ENCODE measurements at places on chromosomes 1 and 21. TPM values are rescaled to one million over a fixed set of nuclear protein-coding genes. Genes with fewer than 3 reads are reported as not detected.

The CFHR2 gene
- not detected for polyA plus RNA-seq

The SPRR2A gene
- not detected for polyA plus RNA-seq

The MSH4 gene
- not detected for polyA plus RNA-seq

The KCNT2 gene
- polyA plus RNA-seq = 2.0 TPM

The TMCO2 gene
- polyA plus RNA-seq = not detected

The YARS1 gene
- polyA plus RNA-seq = 167 TPM

The FBXO2 gene
- 28.3 TPM for polyA plus RNA-seq
